Natural killer cell (primary cell): ENCODE measurements at places on chromosomes 11 and 22.

DNA sequence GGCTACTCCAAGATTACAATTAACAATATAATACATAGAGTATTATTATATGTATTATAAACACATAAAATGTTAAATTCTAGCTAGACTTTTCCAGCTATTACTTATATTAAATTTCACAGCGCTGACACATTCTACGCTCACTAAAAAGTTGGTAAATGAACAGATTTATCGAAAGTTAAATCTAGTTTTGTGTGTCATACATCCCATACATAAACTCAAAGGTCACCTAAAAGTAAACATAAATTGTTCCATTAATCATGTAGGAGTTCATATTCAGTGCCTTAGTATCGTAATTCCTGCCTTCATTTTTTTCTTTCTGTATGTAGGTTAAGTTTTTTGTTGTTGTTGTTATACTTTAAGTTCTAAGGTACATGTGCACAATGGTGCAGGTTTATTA lies 10.9 kb downstream of the FNBP4 start:
- DNase-seq: no peak

GRCh38 chr22:47036936-47037485 lies 274.6 kb downstream of the TBC1D22A start:
- no peak for DNase-seq

DNA sequence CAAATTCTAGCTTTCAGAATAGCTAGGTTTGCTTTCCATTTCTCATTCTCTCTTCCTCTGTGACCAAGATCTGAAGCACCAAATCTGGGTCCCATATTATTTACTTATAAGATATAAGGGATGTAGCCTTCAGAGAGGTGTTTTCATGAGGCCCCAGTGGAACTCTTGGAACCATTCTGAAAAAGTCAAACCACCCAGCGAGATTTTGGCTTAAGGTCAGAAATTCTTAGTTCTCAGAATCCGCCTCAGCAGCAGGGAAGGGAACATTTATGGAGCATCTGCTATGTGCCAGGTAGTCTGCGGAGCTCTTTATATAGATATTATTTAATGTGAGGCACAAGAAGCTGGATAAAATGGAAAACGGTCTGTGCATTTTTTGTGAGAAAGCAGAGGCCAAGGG lies 6.3 kb downstream of the NAV2 start:
- DNase-seq: no peak

- no peak for DNase-seq
Observed at GRCh38 chr11:17075506-17075905, 2.0 kb downstream of the RPS13 start.

- no peak for DNase-seq
Observed at GRCh38 chr11:96961931-96962330, 572.1 kb downstream of the JRKL start.

GRCh38 chr11:10762913-10763421 lies 11.9 kb downstream of the CTR9 start:
- no peak for DNase-seq
